ENCODE measurements at places on chromosomes 2 and 18.

GRCh38 chr18:1751249-1751648 is 820.1 kb downstream of the METTL4 start:
- DNase-seq: no peak

- no peak for DNase-seq
These were observed 1.7 kb downstream of the NCK2 start for GRCh38 chr2:105746177-105747080.

- no peak for DNase-seq
These were observed 2.5 kb downstream of the DCC start for GRCh38 chr18:52342456-52342855.

- DNase-seq: no peak
These were observed 1.6 kb downstream of the SCTR start for GRCh38 chr2:119522671-119523070.

GRCh38 chr2:99602476-99602875 is 112.7 kb upstream of the REV1 start:
- no peak for DNase-seq

- no peak for DNase-seq
These were observed 22.7 kb upstream of the CELF4 start for GRCh38 chr18:37588289-37588688.

GRCh38 chr2:61575447-61575859 is 37.3 kb upstream of the XPO1 start:
- no peak for DNase-seq

- no peak for DNase-seq
These were observed 60.9 kb upstream of the IL1R2 start for GRCh38 chr2:101930847-101931246.

DNA sequence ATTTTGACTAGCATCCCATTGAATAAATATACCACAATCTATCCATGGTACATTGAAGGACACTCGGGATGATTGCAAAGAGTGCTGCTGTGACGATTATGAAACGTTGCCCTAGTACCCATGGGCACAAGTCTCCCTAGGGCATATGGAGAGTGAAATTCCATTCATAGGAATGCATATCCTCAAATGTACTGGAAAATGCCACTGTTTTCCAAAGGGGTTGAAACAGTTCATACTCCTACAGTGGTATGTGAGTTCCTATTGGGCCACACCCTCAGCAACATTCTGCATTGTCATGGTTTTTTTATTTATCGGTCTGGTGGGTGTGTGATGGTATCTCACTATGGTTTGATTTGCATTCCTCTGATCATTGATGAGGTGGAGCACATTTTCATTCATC is 130.6 kb downstream of the TWIST2 start:
- no peak for DNase-seq

- DNase-seq: no peak
These were observed 80.1 kb upstream of the SRD5A2 start for GRCh38 chr2:31660812-31661335.

DNA sequence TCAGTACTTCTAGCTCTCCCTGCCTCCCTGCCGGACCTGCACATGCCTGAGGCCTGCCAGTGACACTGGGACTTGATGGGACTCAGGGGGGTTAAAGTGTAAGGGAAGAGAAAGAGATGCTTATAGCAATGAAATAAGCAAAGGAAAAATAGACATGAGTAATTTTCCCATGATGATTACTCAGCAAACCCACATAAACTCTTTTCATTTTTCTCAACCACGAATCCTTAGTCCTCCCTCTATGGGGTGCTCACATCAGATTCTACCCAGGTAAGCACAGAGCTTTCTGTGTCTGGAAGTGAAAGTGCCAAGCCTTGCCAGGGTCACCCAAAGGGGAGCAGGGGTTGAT is 44.8 kb upstream of the ANKRD62 start:
- no peak for DNase-seq

Data from brain pericyte (primary cell).